Activated gamma-delta T cell treated with anti-CD3 and anti-CD28 coated beads, Interleukin-2, amount 50 U/mL, for 16 hours (primary cell): ENCODE measurements at places on chromosomes 1 and 21.

DNA sequence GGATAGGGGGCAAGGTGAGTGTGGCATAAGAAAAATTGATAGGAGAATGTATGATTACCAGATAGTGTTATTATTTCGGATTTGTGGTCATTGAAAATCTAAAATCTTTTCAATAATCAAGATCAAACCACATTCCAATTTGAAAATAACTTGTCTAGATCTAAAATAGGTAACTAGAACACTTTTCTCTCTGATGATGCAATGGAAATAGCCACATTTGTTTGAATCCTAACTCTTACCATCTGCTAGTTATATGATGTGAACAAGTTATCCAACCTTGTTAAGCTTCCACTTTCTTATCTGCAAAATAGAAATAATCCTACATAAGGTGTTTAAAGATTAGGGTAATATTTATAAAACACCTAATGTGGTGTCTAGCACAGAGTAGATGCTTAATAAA, 3.8 kb downstream of the BTF3L4 start:
- no peak for DNase-seq

DNA sequence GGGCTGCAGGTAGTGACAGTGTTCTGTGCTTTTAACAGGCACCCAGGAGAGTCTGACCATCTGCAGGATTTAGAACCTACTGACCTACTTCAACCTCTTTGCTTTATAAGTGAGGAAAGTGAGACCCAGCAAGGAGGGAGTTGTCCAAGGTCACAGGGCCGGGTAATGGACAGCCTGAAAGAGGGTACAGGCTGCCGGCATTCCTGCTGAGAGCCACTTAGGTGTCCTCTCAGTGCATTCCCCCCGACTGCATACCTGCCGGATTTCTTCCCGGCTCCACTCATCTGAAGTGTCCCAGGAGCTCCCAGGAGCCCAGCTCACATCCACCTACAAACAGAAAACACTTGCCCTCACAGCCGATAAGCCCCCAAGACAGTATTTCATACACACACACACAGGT, 13.9 kb downstream of the PHLDA3 start:
- DNase-seq = no peak

GRCh38 chr21:37447288-37447936, 80.8 kb downstream of the DYRK1A start:
- DNase-seq = no peak

DNA sequence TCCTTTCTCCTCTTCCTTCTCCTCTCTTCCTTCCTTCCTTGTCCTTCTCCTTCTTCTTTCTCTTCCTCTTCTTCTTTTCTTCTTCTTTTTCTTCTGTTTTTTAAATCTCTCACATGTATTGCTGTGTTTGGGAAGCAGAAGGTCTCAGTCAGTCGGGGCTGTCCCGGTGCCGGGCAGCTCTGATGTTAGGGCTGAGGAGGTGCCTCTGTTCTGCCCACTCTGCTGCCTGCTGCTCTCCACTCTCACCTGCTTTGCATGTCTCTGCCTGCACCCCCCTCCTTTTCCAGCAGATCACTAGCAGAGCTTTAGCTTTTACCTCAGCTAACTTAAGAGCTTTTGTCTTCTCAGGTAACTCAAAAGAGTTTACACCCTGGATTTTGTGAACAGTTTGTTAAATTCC, 276.6 kb downstream of the CHRM3 start:
- no peak for DNase-seq

GRCh38 chr1:208235356-208235981, 8.7 kb downstream of the PLXNA2 start:
- DNase-seq = no peak

GRCh38 chr1:11434501-11434900, 44.5 kb upstream of the DISP3 start:
- no peak for DNase-seq

GRCh38 chr21:43733529-43734071, 14.7 kb downstream of the PDXK start:
- DNase-seq = no peak

GRCh38 chr1:89660224-89661061, 27.5 kb downstream of the LRRC8C start:
- DNase-seq = no peak

GRCh38 chr1:55854911-55855310, 639.7 kb upstream of the USP24 start:
- no peak for DNase-seq

GRCh38 chr1:29123053-29123886, 433 bp downstream of the TMEM200B start:
- no peak for DNase-seq
